ENCODE measurements at places on chromosomes 3 and 15.

- no peak for DNase-seq
These were observed 44.9 kb downstream of the LIPC start for GRCh38 chr15:58476525-58477162.

- no peak for DNase-seq
These were observed 46.2 kb upstream of the PYDC2 start for GRCh38 chr3:191414732-191415131.

- DNase-seq = no peak
These were observed 338.4 kb upstream of the FRG2C start for GRCh38 chr3:75325716-75326115.

DNA sequence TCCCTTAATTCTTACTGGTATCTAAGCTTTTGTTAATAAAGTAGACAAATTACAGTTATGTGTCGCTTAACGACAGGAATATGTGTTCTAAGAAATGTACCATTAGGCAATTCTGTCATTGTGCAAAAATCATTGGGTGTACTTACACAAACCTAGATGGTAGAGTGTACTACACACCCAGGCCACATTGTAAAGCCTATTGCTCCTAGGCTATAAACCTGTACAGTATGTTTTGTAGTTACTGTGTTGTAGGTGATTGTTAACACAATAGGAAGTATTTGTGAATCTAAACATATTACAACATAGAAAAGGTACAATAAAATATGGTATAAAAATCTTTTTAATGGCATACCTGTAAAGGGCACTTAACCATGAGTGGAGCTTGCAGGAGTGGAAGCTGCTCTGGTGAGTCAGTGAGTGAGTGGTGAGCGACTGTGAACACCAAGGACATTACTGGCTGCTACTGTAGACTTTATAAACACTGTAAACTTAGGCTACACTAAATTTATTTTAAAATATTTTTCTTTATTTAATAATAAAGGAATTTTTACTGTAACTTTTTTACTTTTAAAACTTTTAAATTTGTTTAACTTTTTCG is 47.4 kb downstream of the FSIP1 start:
- DNase-seq = no peak

GRCh38 chr3:118943597-118943996 is 91.0 kb downstream of the IGSF11 start:
- no peak for DNase-seq

DNA sequence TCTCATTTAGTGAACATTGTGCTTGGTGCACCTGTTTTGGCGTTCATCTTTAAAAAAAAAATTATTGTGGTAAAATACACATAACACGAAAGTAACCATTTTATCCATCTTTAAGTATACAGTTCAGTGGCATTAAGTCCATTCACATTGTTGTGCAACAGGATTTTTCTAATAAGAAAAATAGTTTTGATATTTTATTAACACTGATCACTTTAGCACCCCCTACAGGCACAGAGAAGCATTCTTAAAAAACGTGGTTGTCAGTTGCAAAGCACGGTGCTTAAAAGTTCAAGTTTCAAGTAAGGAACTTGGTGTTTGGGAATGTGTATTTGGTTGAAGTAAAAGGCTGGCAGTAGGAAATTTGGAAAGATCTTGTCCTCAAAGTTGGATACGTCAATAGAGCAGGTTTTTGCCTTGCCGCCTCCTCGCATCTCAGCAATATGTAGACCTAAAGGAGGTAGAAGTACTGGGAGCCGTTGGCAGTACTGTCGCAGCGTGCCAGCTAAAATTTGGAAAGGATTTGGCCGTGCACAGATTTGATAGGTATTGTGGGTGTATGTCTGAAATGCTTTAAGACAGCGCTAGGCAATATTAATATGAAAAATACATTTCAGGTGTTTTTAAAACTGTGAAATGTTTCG is 110.4 kb downstream of the LRRC28 start:
- DNase-seq = no peak

DNA sequence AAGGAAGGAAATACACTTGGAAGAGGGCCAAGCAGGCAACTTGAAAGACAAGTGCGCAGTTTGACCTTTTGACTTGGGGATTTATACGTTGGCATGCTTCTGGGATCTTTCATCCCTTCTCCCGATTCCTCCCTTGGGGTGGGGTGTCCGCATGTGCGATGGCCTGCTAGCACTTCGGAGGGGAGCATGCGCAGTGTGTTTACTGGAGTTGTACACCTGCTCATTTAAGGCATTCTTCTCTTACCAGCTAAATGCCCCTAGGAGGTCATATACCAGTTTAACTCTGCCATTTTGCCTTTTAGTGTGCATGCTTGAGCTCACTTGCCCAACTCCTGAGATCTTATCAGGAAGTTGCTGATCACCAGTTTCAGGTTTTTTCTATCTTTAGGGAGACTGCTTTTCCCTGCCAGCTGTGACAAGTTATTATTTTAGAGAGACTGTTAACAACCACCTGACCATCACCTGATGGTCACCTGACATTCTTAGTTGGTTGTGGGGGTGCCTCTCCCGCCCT is 63.5 kb downstream of the BFSP2 start:
- DNase-seq = no peak

DNA sequence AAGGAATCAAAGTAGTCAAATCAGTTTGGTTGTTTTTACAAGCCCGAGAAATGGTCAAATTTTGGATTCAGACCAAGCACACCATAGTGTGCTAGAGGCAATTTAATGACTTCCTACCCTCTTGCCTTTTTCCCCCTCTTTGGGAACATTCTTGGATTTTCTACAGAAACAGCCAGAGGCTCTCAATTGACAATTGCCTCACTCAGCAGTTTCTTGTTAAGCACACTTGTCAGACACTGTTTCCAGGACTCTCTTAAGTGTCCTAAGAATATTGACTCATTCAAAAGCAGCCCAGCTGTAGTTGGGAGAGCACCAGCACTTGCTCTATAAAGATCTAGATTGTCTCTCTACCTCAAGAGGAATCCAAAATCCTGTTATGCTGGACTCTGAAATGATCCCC is 1.5 kb upstream of the SLC35G2 start:
- no peak for DNase-seq

DNA sequence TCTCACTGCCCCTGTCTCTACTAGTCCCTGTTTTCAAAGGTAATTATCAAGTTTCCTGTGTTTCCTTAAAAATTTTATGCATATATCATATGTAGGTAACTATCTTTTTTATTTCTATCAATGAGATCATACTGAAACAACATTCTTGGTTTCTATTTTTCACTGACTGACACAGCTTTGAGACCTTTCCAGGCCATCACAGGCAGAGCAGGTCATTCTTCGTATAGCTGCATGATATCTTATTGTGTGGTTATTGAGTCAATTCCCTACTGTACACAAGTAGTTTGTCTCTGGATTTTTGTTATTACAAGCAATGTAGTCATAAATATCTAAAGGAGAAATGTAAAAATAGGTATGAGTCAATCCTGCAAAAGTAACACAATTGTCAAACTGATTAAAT is 169.6 kb downstream of the CFAP20DC start:
- DNase-seq = no peak

GRCh38 chr3:69669070-69669469 is 70.2 kb upstream of the MITF start:
- no peak for DNase-seq

GRCh38 chr3:64053581-64053980 is 30.3 kb upstream of the PSMD6 start:
- no peak for DNase-seq

- no peak for DNase-seq
These were observed 7.4 kb downstream of the ZIC4 start for GRCh38 chr3:147398813-147399534.

- DNase-seq = no peak
These were observed 216.3 kb downstream of the SATB1 start for GRCh38 chr3:18208856-18209255.

All from activated naive CD4-positive, alpha-beta T cell treated with anti-CD3 and anti-CD28 coated beads for 36 hours (primary cell).